ENCODE measurements at places on chromosomes 16 and 17.

GRCh38 chr16:89009343-89010209 is 32.6 kb upstream of the CBFA2T3 start:
- DNase-seq, result no peak

DNA sequence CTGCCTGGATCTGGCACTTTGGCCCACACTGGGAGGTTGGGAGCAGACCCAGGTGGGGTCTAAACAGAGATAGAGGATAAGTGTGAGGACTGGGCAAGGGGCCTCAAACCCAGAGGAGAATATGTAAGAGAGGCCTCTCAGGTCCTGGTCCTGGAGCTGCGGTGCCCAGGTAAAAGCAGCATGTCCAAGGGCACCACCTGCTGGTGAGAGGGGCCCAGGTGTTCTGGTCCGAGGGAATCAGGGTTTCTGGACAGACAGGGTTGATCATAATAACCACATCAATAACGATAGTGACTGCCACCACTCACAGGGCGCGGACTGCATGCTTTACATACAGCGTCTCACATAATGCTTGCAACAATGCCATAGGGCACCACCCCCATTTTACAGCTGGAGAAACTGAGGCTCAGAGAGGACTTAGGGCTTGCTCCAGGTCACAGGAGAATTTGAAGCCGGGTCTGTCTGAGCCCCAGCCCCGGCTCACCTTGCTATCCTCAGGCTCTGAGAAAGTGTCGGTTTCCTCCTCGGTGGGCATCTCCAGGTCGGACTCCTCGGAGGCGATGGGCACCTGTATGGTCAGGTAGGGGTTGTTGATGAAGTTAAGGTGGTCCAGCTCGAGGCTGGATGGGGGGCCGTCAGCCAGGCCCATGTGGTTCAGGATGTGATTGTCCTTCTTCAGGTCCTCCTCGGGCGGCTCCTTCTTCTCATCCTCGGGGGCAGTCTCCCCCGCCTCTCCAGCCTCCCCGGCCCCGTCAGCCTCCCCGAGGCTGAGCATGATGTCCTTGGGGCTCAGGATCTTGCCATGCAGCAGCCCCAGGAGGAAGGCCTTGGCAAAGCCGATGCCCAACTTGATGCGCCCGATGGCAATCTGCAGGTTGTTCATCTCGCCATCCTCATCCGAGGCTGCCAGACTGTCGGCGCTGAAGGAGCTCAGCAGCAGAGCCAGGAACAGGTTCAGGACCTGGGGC is 19.1 kb upstream of the CD79B start:
- no peak for DNase-seq

GRCh38 chr17:55366020-55366481 is 55.6 kb downstream of the MMD start:
- no peak for DNase-seq

GRCh38 chr17:79211061-79211770 is 136.6 kb downstream of the ENGASE start:
- no peak for DNase-seq

- DNase-seq, result no peak
These were observed 201.3 kb downstream of the CEP112 start for GRCh38 chr17:65990593-65990992.

GRCh38 chr17:31156326-31156725 is 61.5 kb downstream of the NF1 start:
- no peak for DNase-seq

DNA sequence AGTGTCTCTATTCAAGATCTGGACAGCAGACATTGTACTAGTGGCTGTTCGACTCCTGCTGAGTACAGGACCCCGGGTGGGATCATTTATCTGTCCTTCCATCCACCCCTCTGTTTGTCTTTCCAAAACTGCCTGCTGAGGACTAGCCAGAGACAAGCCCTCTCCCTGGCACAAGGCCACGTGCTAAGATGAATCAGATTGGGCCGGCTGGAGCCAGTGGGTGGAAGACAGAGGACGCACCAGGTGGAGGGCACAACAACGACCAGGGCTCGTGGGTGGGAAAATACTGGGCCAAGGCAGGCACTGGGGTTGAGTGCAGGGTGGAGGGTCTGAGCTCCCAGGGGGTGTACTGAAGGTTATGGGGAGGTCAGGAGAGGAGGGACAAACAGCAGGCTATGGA is 1.4 kb upstream of the CA7 start:
- DNase-seq, result no peak

GRCh38 chr17:39939588-39940419 is 12.3 kb downstream of the LRRC3C start:
- no peak for DNase-seq

- DNase-seq, result no peak
These were observed 11.4 kb downstream of the MYL4 start for GRCh38 chr17:47220531-47220999.

DNA sequence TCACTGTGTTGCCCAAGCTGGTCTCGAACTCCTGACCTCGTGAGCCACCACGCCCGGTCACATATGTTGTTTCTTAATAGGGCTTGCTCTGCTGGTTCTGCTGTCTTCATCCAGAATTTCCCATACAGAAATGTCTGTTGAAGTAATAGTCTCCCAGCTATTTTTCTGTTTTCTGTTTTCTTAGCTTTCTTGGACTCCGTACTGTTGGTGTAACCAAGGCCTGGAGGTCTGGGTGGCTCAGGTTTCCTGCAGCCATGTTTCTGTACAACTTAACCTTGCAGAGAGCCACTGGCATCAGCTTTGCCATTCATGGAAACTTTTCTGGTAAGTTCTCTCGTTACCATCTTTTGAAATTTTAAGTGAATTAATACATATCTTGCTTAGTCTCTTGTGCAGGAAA is 2.8 kb downstream of the SF3B3 start:
- DNase-seq, result no peak

GRCh38 chr17:42135664-42136653 is 13.4 kb downstream of the HSPB9 start:
- no peak for DNase-seq

- no peak for DNase-seq
These were observed 46.7 kb upstream of the CDR2 start for GRCh38 chr16:22421136-22421535.

DNA sequence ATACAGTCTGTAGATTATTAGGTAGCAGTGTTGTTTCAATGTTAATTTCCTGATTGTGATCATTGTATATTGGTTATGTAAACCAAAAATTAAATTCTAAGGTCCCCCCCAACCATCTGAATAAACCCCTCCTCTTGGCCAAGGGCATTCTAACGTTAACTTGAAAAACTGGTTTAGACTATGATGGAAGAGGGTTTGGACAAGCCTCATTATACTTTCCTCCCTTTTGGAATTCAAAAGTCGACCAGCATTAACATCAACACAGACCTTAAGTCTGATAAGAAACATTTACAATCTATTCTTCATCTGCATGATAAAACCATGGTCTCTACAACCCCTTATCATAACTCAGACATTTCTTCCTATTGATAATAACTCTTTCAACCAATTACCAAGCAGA is 20.6 kb upstream of the KIFC3 start:
- DNase-seq, result no peak

GRCh38 chr17:76124582-76125390 is 16.3 kb downstream of the FOXJ1 start:
- DNase-seq, result no peak

- no peak for DNase-seq
These were observed 277.2 kb downstream of the SNX29 start for GRCh38 chr16:12253731-12254130.

GRCh38 chr17:50721194-50722010 is 2.0 kb downstream of the LUC7L3 start:
- DNase-seq, result no peak

- no peak for DNase-seq
These were observed 11.7 kb downstream of the COX11 start for GRCh38 chr17:54956791-54957190.

DNA sequence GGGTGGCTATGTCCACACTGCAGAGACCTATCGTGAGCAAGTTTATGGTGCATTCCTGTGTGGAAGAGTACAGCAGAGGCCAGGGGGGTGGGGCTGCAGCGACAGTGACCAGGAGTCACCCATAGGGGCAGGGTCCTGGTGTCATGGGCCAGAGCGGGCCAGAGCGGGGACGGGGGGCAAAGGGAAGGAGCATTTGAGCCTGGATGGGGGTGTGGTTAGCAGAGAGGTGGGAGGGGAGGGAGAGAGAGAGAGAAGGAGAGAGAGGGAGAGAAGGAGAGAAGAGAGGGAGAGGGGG is 17.8 kb downstream of the JPH3 start:
- DNase-seq, result no peak

GRCh38 chr16:22216191-22216831 is 10.2 kb downstream of the EEF2K start:
- DNase-seq, result no peak

DNA sequence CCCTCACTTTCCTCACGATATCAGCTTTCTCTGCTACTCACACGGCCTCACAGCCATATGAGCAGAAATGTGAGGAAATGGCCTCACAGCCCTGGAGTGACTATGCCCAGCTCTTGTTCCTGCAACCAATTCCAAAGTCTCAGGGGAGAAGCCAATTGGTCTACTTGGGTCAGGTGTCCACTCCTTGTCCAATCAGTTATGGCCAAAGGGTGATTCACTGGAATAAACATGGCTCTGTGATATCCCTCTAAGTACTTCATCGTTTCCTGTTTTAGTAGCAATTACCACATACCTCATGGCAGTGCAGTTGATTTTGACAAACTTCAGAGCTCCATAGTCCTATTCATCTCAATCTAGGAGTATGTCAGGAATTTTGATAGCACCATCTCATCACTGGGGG is 195.4 kb downstream of the KATNIP start:
- no peak for DNase-seq

DNA sequence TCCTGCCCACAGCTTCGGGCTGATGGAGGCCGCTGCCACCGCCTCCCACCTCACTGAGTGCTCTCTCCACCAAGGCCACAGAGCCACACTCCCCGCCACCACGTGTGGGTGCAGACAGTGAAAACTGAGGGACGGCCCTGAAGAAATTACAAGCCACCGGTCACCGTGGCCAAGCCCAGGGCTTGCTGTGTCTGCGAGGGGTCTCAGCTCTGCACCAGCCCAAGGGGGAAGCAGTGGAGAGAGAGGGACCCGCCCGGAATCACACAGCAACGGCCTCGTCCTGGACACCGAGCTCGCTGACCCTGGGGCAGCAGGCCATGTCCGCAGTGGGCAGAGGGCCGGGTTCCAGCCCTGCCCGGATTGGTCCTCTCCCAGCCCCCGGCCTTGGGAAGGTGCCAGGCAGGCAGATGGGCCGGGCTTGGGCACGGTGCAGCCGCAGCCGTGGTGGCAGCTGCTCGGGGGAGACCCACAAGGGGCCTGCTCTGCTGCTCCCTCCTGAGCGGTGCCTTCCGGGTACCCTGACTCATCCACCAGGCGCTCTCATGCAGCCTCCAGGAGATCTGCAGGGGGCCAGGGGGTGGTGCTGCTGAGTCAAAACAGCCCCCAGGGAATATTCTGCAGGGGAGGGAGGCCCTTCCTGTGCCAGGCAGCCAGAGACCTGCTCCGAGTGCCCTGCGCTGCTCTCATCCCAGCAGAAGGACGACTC is 52.0 kb downstream of the CBFA2T3 start:
- no peak for DNase-seq

- no peak for DNase-seq
These were observed 145.3 kb downstream of the SPECC1 start for GRCh38 chr17:20154286-20155000.

DNA sequence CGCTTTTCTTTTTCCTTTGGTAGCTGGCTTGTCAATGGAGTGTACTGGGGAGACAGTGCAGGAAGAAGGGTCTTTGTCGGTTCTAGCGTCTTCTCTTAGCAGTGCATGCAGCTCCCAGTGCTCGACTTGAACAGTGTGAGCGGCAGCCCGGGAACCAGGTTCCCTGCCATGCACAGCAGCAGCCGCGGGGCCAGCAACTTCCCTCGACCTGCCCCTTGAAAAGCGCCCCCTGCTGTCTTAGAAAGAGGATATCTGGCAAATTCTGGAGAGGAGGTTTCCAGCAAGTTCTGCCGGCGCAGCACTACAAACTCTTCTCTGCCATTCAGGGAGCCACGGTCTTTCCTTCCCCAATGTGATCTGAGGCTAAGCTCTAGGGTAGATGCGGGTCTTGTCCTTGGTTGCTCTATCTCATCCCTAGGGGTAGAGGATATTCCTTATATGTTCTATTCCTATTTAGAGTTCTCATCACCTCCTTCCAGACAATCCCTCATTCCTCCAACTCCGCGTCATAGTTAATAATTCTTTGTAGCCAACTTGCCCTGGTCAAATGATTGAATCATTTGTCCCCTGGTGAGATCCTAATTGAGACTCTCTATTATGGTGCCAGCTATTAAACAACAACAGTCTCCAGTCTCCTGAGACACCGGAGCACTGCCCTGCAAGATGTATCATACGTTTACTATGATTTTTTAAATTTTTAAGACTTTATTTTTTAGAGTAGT is 451.3 kb downstream of the PMP22 start:
- DNase-seq, result no peak

- no peak for DNase-seq
These were observed 149.1 kb downstream of the VPS53 start for GRCh38 chr17:565521-565920.

- no peak for DNase-seq
These were observed 8.4 kb upstream of the PLK1 start for GRCh38 chr16:23670137-23670776.

GRCh38 chr16:57688487-57688986 is 6.1 kb upstream of the DRC7 start:
- DNase-seq, result no peak

- DNase-seq, result no peak
These were observed 5.1 kb downstream of the UBN1 start for GRCh38 chr16:4852221-4852872.

DNA sequence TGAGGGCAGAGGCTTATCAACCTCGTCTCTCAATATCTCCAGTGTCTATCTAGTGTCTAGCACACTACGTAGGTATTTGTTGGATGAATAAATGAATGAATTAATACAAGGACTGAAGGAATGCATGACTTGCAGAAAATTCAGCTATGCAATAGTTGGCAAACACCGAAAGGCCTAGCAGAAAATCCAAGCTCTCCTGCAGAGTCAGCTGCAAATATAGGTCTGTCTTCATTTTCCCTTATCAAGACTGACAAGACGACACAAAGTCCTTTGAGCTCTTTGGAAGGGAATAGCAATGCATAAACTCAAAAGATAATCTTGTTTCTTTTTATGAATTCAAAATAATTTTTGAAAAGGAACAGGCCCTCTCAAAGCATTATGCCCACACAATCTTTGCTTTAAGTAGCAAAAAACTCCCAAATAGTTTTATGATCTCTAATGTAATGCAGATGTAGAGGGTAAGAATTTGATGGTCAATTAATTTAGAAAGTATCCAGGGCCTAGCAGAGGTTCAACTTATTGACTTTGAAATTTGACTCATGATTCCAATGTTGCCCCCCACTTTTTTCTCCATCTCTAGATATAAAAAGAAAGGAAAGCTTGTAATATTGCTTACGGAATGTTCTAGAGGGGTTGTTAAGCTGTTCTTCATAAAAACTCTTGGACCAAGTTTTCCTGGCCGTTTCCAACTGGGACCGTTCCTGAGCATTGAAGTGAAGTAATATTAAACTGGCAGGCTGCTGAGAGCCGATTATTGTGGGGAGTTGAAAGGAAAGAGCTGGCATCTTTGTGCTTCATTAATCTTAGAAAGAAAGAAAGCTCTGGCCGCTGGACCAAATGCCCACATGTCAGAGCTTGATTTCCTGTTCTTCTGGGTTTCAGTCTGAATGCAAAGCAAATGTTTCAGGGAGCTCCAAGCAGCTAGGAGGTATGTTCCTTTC is 227.3 kb downstream of the HS3ST3A1 start:
- DNase-seq, result no peak

- DNase-seq, result no peak
These were observed 24.0 kb downstream of the LLGL2 start for GRCh38 chr17:75549246-75550138.
